ENCODE measurements at places on chromosomes 7 and 10. TPM values are rescaled to one million over a fixed set of nuclear protein-coding genes. Genes with fewer than 3 reads are reported as not detected.

The CLEC2L gene
- total RNA-seq, result not detected

The ATOH7 gene
- not detected for total RNA-seq

The METTL27 gene
- 0.93 TPM for total RNA-seq

The FZD8 gene
- total RNA-seq, result 9.3 TPM

The EPO gene
- not detected for total RNA-seq

The MCM10 gene
- 0.08 TPM for total RNA-seq

The HMX2 gene
- total RNA-seq, result not detected

The FAM171A1 gene
- total RNA-seq, result 5.0 TPM

The PON1 gene
- total RNA-seq, result not detected

The LRRC17 gene
- total RNA-seq, result 4.6 TPM

The GPR37 gene
- total RNA-seq, result 12.0 TPM

The BTBD16 gene
- not detected for total RNA-seq

The SLC29A4 gene
- total RNA-seq, result 1.1 TPM

The NOC3L gene
- total RNA-seq, result 28.2 TPM

The WDR37 gene
- total RNA-seq, result 16.7 TPM

The CPED1 gene
- 62.1 TPM for total RNA-seq

The C10orf95 gene
- total RNA-seq, result not detected

The MYPN gene
- not detected for total RNA-seq

The SKIDA1 gene
- 0.74 TPM for total RNA-seq

The IL6 gene
- not detected for total RNA-seq

The KNDC1 gene
- total RNA-seq, result 1.0 TPM

The WDR86 gene
- total RNA-seq, result 5.4 TPM

The GNAT3 gene
- not detected for total RNA-seq

The PIP gene
- not detected for total RNA-seq

The EXOSC1 gene
- 28.5 TPM for total RNA-seq

The TRIM74 gene
- total RNA-seq, result not detected

The FXYD4 gene
- not detected for total RNA-seq

The PAX4 gene
- total RNA-seq, result not detected

The NPY4R2 gene
- 0.15 TPM for total RNA-seq

The NXPH1 gene
- not detected for total RNA-seq

The HECTD2 gene
- 41.9 TPM for total RNA-seq

The GPR15LG gene
- 1.2 TPM for total RNA-seq

The IGFBP3 gene
- total RNA-seq, result 43.4 TPM

The ZWINT gene
- 1.2 TPM for total RNA-seq

The FZD1 gene
- total RNA-seq, result 19.3 TPM

The CHST3 gene
- 39.3 TPM for total RNA-seq

The ARMC3 gene
- total RNA-seq, result not detected

The TDRD1 gene
- total RNA-seq, result 0.12 TPM

The INHBA gene
- 44.8 TPM for total RNA-seq

All from gastroesophageal sphincter (tissue), 4 donors.